ENCODE measurements at places on chromosomes 13 and 19.

GRCh38 chr13:46489586-46490023 lies 63.4 kb upstream of the LRCH1 start:
- DNase-seq = no peak

- DNase-seq = no peak
Measured at GRCh38 chr19:4068047-4068966, 1.6 kb upstream of the ZBTB7A start.

DNA sequence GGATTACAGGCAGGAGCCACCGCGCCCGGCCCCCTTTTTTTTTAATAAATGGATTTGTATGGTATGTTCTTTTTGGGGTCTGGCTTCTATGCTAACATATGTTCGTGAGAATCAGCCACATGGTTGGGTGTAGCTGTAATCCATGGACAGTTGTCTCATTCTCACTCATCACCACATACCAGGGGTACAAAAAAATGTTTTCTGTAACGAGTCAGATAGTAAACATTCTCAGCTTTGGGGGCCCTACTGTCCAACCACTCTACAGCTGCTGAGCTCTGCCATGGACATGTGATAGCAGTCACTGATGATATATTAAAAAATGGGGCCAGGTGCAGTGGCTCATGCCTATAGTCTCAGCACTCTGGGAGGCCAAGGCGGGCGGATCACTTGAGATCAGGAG lies 5.1 kb upstream of the RETN start:
- DNase-seq = no peak

GRCh38 chr13:96744367-96745331 lies 249.6 kb downstream of the OXGR1 start:
- no peak for DNase-seq

DNA sequence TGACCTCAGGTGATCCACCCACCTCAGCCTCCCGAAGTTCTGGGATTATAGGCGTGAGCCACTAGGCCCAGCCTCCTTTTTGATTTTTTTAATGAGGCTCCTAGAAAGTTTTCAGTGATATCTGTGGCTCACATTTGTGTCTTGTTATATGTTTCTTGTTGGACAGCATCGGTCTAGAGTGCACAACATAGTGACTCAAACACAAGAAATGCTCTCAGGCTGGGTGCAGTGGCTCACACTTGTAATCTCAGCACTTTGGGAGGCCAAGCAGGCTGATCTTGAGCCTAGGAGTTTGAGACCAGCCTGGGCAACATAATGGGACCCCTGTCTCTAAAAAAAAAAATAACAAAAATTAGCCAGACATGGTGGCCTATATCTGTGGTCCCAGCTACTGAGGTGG lies 8.2 kb downstream of the PHF11 start:
- no peak for DNase-seq

Measured in activated naive CD4-positive, alpha-beta T cell treated with anti-CD3 and anti-CD28 coated beads, Interleukin-2, amount 50 U/mL, for 16 hours (primary cell).